ENCODE measurements at places on chromosomes 6 and 20.

DNA sequence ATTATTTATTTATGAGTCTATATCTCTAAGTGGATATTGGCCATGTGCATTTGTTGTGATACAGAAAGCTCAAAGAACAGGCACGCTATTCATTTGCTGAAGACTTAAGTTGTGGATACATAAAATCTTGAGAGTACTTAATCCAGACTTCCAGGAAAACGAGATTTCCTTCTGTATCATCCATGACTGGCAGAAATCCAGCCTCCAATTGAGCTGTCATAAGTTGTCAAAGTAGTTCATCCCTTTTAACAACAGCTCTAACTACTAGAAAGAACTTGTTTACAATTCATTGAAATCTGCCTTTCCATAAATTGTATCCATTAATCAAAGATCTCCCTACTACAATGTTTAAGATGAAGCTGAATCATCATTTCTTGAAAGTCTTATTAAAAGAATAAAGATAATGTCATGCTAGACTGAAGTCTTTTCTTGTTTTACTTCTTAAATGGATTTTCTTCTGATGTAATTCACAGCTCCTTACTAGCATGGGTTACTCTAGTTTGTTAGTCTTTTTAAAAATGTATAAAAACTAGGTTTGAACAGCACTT lies 447.3 kb upstream of the CITED2 start:
- DNase-seq, result no peak

DNA sequence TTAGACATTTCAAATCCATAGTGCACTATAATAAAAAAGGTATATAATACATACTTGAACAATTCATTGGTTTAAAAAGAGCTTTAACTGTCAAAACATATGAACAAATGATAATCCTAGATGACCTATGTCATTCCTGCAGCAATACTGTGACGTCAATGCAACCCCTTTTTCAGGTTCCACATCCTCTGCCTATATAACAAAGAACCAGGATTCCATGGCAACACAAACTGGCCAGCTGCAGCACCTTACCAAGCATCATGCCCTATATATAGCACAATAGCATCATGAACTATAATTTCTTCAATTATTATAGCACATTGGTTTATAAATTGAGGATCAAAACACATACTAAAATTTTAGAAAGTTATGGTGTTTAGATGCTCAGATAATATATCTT lies 578 bp upstream of the PTCHD4 start:
- DNase-seq, result no peak

DNA sequence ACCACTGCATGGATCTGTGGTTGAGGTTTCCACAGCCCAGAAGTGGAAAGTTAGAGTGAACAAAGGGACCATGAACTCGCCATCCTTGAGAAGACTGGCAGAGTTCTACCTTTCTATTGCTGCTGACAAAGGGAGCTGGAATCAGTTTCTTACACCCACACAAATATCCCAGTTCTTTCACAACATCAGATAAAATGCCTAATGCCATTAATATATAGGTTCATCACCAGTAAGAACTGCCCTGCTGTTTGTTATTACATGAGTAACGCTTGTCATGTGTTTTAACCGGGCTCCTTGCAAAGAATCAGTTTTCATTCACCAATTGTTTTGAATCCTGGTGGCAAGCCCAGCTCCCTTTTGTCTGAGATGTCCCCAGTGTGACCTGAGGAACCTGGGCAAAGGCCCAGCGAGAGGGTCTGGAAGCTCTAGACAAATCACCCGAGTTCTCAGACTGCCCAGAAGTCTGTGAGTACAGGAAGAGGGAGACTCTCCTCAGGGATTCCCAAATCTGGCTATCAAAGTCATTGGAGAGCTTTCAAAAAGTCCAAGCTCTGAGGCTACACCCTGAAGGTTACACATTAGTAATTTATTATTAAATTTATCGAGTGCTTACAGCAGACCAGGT lies 7.5 kb upstream of the CD164 start:
- DNase-seq, result no peak

- DNase-seq, result no peak
Measured at GRCh38 chr20:3871550-3872265, 17.5 kb upstream of the PANK2 start.

GRCh38 chr6:168103050-168103830 lies 24.2 kb upstream of the FRMD1 start:
- no peak for DNase-seq

- no peak for DNase-seq
Measured at GRCh38 chr20:3621111-3621510, 42.1 kb downstream of the GFRA4 start.

DNA sequence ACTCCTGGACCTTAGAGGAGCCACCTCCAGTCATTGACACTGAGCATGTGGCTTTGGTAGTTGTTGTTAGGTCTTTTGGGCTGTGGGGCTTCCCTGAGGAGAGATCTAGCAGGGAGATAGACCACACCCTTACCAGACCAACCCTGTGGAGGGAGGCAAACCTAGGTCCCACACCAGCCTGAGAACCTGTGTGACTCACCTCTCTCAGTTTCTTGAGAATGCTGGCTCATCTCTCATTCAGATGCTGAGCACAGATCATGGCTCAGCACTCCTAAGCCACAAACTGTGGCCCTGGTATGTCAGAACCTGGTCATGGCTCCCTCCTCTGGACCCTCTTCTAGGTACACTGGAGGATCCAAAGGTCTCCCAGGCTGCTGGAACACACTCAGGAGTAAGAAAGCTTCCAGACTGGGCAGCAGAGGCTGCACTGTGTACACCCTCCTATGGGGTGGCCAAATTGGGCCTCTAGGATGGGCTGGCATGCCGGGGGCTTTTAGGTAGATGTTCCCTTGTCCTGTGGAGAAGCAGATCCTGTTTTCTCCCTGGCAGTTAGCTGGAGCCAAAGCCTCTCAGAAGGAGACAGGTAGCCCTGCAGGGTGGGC lies 1294.5 kb downstream of the KHDRBS2 start:
- no peak for DNase-seq

DNA sequence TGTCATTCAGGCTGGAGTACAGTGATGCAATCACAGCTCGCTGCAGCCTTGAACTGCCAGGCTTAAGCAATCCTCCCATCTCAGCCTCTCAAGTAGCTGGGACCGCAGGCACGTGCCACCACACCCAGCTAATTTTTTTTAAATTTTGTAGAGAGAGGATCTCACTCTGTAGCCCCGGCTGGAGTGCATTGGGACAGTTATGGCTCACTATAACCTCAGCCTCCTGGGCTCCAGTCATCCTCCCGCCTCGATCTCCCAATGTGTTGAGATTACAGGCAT lies 86.5 kb downstream of the SERAC1 start:
- no peak for DNase-seq

- DNase-seq, result no peak
Measured at GRCh38 chr6:187210-187861, 105.0 kb upstream of the DUSP22 start.
